Activated effector memory CD4-positive, alpha-beta T cell treated with Interleukin-2 at 50 U/mL for 16 hours (primary cell): ENCODE measurements at places on chromosomes 6 and 20.

GRCh38 chr20:50194422-50194830 lies 3.8 kb downstream of the CEBPB start:
- no peak for DNase-seq

DNA sequence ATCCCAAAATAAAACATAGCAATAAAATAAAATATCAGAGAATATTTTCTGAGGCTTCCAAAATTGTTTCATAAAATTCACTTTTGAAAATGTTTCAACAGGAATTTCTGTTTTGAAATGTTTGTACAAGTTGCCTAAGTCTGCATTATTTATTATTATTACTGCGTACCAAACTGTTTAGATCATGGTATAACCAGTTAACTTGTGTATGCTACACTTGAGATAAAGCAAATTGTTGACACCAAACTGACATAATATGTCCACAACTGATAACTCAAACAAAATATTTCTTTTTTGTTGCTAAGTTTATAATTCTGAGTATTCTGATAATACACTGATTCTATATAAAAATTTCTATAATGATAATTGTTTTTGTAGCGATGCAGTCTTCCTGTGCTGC lies 531.8 kb upstream of the EYS start:
- DNase-seq: no peak

DNA sequence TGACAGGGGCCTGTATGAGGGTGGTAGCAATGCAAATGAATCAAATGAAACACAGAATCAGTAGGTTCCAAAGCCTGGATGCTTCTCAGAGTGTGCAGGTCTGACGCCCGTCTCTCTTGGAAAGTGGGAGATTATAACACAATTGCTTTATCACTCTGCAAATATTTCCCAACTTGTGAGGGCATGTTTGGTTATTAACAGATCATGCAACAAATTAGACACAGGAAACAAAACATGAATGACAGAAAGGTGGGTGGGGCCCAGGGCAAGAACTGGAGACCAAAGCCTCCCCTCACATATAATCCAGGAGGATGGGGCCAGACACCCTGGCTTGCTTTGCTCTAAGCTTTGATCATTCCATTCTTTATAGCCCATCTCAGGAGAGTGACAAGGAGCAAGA lies 108.6 kb upstream of the MRPS10 start:
- no peak for DNase-seq

DNA sequence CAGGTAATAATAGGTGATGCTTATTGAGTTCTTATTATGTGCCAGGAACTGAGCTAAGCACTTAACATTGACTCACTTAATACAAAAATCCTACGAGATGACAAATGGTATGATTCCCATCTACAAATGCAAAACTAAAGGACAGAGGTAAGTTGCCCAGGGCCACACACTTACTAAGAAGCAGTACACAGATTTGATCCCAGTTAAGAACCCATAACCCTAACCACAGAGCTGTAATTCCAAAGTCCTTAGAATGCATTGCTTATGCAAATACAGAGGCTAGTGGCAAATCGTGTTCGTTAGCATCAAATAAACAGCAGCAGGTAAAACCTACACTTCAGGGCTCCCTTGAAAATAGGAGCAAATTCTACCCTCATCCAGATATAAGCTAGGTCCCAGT lies 104.0 kb downstream of the SASH1 start:
- DNase-seq: no peak

GRCh38 chr6:40285996-40286395 lies 301.2 kb downstream of the LRFN2 start:
- no peak for DNase-seq
